Activated CD4-positive, alpha-beta T cell treated with anti-CD3 and anti-CD28 coated beads for 36 hours (primary cell): ENCODE measurements at places on chromosomes 6 and 20. TPM values are rescaled to one million over a fixed set of nuclear protein-coding genes. Genes with fewer than 3 reads are reported as not detected.
A peak's percentile ranks its signal among the peaks of the same experiment; 100 is the strongest.

KCNK5 gene
- 15.8 TPM for total RNA-seq

- H3K27ac ChIP-seq: no peak overlapping the region
- no peaks in the 10 kb centered on the region for H3K4me1 ChIP-seq
- no peaks in the 10 kb centered on the region for H3K36me3 ChIP-seq
- H3K27me3 ChIP-seq: peaks cover 12% of the 10 kb centered on the region
- DNase-seq: no peak
Observed at GRCh38 chr6:132065556-132065955, 114.4 kb upstream of the CCN2 start.

DNA sequence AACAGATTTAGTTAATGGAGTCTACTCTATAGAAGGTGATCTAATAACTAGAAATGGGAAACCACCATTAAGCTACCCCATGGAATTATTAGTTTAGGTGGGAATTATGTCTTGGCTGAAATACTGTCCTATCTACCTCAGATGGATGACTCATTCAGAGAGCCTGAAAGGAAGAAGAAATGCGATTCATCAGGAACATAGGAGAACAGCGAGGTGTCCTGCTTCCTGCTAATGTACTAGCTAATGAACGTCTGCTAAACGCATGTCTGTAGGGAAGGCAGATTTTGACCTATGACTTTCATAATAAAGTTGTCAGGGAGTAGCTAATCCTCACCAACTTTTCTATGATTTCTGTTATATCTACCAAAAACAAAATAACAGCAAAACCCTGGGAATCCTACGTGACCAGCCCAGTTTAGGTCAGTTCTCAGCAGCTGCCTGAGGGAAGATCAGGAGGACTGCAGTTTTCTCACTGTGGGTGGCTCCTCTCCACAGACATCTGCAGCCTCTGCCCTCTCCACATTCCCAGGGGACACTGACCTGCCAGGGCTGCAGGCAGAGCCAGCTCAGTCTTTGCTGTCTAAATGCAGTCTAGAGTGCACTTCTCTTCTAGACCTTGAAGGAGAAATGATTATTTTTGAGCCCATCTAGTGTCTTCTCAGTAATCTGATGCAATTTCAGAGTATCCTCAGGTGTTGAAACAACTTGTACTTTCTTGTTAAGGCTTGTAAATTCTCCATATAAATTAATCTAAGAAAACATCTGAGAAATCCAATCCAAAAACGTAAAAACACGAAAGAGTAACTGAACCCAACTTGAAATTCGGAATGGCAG lies 18.1 kb upstream of the SFT2D1 start:
- H3K27me3 ChIP-seq: peaks cover 9% of the 10 kb centered on the region
- H3K4me1 ChIP-seq: no peaks in the 10 kb centered on the region
- H3K4me3 ChIP-seq: no peak overlapping the region
- no peak for DNase-seq

DNA sequence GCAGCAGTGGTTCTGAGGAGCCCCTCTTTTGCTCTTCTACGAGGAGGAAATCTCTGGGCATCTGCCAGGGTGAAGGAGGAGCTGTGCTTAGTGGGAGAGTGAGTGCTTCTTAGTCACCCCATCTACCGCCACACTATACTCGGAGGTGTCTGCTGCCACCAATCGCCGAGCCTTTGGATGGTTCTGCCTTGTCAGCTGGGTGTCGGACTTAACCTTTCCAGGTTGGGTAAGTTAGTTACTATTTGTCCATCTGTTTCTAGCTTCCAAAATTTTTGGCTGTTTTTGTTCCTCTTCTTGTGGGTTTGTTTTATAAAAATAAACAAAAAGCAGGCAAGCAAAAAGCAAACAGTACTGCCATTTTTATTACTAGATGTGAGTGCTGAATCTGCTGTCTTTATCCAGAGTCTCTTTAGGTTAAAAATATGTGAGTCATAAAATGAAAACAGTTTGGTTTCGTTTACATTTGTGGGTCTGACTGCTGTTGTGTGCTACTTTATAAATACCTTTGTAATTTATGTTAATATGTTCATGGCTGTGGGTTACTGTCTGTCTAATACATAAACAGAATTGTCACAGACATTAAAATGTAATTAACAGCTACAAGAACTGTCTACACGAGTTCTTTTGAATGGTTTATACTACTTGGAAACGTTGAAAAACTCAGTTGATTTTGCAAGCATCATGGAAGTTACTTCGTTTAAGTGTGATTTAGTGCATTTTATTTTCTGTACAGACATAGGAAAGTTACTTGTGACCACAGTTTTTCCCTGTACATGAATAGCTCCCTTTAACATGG lies 89.2 kb downstream of the ARID1B start:
- no peaks in the 10 kb centered on the region for H3K27me3 ChIP-seq
- peak overlapping the region; percentile 11 for H3K4me3 ChIP-seq
- peak overlapping the region; percentile 65 for H3K27ac ChIP-seq
- H3K36me3 ChIP-seq: peaks cover 12% of the 10 kb centered on the region
- peak; percentile 65 for DNase-seq

- no peak overlapping the region for H3K27ac ChIP-seq
- peak; percentile 40 for DNase-seq
- no peaks in the 10 kb centered on the region for H3K27me3 ChIP-seq
- no peaks in the 10 kb centered on the region for H3K36me3 ChIP-seq
- H3K4me3 ChIP-seq: no peak overlapping the region
Observed at GRCh38 chr6:108966855-108967755, 118.9 kb downstream of the ARMC2 start.

GRCh38 chr6:74991573-74992332 lies 214.1 kb downstream of the COL12A1 start:
- no peak for DNase-seq
- H3K27me3 ChIP-seq: no peaks in the 10 kb centered on the region
- no peaks in the 10 kb centered on the region for H3K36me3 ChIP-seq
- H3K4me3 ChIP-seq: no peak overlapping the region
- H3K4me1 ChIP-seq: no peaks in the 10 kb centered on the region
- H3K27ac ChIP-seq: no peak overlapping the region
